GM12892 (cell line): ENCODE measurements at places on chromosomes 6 and 20.

DNA sequence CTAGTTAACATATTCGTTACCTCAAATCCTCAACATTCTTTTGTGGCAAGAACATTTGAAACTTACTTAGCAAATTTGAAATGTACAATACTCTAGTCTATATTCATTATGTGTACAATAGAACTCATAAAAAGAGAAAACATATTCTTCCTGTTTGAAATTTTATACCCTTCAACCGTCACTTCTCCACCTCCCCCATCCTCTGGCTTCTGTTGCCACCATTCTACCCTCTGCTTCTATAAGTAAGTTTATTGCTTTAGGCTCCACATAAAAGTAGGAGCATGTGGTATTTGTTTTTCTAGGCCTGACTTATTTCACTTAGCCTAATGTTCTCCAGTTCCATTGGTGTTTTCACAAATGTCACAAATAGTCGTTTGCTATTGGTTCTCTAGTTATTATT is 205.3 kb downstream of the TENT5A start:
- DNase-seq = no peak

GRCh38 chr20:52524861-52525260 is 333.3 kb upstream of the ZFP64 start:
- no peak for DNase-seq

DNA sequence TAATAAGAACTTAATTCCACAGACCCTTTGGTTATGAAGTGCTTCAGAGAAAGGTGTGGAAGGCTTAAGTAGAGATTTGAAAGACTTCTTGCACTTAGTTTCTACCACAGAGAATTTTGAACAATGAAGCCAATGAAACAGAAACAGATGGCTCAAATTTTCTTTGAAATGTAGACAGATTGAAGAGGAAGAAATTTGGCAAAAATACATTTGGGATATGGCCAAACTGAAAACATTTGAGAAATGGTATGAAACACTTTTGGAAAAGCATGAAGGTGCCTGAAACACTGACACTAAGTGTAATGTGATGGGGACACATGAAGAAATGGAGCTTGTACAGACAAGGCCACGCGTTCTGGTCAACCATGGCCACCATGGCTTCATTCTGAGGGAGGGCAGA is 272.4 kb upstream of the EXOC2 start:
- DNase-seq = no peak

DNA sequence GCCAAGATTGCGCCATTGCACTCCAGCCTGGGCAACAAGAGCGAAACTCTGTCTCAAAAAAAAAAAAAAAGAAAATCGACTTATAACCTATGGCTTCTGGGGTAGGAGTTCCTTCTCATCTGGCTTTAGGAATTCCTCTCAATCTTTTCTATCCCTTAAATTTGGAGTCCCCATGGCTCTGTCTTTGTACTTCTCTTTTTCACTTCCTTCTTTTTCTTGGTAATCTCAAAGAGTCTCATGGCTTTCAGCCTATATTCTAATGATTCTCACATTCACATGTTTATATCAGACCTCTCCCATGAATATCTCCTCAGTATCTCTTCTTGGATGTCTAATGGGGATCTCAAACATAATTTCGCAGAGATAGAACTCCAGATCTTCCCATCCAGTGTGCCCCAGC is 42.8 kb upstream of the RALGAPA2 start:
- no peak for DNase-seq

DNA sequence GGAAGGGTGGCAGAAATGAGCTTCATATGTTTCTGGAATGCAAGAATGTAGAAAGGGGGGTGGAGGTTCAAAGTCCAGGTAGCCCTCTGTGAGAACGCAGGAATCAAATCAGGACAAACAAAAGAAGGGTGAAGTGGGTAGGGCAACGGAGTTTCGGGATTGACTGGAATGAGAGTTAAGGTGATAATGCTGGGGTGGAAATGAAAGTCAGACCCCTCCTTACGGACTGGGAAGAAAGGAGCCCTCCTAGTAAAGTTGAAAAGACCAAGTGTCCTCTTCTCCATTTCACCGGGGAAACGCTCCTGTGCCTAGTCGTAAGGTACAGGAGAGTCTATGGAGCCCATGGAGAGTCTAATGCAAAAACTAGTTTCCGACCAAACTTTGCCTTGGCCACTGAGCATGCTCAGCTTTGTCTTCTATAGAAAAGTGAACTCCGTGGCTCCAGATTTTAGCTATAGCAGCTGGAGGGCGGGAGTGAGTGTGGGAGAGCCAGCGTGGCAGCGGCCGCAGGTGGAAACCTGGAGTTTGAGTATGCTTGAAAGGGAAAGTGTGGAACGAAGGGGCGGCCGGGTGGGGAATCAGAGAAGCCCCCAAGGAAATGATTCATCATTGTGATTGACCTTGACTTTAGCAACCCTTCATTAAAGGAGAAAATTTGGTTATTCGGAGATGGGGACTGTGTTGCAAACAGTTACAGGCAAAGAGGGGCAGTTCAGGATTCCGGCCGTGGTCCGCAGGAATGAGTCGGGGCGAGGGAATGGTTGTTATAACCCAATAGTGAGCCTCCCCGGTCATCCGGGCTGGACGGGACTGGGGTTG is 1.3 kb upstream of the LRRC1 start:
- DNase-seq = no peak

GRCh38 chr6:17780061-17780460 is 73.3 kb upstream of the NUP153 start:
- DNase-seq = no peak

GRCh38 chr20:34539756-34540155 is 18.8 kb upstream of the MAP1LC3A start:
- no peak for DNase-seq

DNA sequence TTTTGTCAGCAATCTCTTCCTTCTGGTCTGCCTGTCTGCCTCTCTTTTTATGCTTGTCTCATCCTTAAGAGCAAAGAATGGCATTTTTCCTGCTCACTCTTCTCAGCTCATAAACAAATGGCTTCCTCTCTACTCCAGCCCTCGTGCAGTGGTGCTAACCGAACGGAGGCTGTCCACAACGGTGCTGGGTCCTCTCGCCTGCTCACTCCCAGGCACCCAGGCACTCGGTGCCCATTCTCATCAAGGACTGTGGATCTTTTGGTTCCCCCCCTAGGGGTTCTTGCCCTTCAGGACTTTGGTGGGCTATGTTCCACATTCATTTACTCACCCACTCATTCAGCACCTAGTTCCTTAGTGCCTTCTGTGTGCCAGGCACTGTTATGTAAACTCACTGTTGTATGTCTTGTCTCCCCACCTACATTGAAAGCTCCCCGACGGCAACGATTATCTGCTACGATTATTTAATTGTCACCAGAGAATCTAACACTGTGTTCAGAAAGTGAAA is 113.9 kb downstream of the FYN start:
- DNase-seq = no peak

DNA sequence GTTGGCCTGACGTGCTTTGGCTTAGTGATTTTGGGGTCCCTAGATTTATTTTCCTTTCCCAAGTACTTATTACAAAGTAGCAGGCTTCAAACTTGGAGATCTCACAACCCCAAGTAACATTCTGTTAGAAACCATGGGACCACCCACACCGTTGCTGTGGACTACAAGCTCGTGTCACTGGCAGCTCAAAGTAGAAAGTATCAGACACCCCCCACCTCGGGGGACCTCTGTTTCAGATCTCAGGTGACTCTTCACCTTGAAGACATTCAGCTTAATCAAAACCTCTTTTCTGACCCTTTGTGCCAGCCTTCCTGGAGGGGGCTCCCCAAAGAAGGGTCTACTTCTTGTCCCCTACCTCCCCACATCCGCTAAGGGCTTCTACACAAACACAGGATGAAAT is 15.7 kb upstream of the MYT1 start:
- no peak for DNase-seq

DNA sequence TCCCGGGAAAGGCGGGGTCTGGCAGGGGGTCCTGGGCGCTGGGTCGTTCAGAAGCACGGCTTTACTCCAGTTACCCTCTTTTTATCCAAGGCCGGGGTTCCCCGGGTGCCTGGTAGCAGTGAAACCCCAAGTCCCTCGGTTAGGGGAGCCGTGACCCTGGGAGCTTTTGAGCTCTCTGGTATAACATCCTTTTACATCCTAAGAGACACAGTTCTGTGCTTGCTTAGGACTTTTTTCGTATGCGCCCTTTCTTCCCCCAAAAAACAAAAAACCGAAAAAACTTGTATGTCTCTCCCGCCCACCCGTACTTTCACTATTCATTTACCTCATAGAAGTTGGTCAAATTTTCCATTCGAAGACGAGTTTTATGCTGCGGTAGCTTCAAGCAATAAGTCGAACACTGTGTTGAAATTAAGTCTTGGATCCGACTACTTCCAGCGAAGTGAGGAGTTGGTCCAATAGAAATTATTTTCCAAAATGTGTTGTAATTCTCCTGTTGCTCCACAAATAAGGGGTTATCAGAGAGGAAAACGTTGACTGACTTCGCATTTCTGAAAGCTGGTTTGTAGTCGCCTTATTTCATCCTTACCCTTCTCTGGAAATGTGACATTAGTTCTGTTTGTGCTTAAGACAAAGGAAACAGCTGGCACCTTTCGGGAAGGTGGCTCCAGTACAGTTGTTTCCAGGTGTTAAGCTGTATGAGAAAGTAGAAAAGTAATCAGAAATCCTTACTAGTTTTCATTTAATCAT is 816 bp upstream of the MAN1A1 start:
- peak; percentile 15 for DNase-seq

DNA sequence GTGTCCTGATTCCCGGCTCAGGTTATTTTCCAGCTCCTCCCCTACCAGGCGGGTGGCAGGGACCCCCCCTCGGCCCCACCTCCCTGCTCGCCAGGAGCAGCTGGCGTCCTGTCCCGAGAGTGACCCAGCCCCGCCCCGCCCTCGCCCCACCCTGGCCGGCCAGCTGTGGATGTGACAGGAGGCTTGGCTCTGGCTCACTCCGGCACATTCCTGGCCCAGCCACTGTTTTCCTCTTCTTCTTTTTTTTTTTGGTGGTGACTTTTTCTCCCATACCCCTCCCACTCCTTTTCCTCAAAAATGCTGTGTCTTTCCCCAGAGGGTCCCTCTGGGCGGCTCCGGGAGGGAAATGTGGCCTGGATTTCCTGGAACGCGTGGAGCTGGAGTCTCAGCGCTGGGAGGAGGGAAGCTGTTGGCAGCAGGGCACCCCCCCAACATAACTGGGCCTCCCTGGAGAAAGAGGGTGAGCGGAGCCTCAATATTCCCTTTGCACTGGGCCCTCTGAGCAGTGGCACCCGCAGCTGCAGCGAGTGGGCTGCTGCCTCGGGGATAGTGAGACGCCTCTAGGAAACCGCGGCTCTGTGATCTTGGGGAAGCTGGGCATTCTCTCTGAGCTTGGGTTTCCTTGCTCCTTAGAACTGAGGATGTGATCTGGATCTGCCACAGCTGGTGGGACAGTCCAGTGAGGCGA is 28.3 kb upstream of the CSNK2A1 start:
- no peak for DNase-seq

- no peak for DNase-seq
These were observed 1.4 kb upstream of the CEP43 start for GRCh38 chr6:166997768-166998255.

DNA sequence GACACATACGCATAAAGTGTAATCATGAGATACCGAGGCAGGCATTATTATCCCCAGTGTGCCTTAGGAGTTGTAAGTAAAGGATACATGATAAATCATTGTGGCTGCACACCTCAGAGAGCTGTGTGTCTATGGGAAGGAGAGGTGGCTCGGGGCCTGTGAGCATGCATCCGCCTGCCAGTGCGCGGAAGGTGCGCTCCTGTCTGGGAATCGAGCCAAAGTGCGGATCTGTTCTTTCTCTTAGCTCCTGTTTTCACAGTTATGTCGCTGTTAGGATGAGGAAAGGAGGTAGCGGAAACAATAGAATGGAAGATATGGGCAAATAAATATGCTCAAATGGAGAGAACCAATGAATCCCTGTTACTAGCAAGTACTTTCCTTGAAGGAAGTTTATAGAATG is 98.0 kb downstream of the ANKRD6 start:
- DNase-seq = no peak

- no peak for DNase-seq
These were observed 103.8 kb downstream of the RALGAPA2 start for GRCh38 chr20:20608641-20609040.

DNA sequence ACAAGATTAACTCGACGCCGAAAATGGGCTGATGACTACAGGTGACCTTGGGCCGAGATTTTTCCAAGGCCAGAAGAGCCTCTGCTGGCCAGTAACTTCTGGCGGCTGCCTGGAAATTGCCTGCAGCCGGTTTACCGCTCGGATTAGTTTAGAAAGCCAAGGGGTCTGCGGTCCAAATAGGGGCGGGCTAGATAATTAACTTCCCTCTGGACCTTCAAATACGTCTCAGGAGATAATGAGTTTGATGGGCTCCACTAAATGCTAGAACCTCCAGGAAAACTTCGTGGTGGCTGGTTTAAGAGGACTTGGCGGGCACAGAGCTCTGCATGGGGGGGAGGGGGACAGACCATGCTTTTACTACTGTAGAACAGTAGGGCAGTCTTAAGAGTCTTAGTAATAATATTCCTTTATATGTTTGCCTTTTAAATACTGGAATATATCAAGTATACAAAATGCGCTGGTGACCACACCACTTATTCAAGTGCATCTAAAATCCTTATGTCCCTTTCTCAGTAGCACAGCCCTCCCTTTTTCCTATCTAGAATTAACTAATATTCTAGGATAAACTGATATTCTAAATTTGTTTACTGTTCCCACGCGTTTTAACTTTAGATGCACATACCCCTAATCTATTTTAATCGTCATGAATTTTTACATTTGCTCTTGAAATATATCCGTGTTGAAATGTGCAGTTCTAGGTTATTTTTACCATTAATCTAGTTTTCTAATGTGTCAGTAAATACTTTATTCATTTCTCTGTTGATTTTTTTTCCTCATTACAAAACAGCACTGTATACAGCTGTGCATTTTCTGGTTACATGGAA is 107.5 kb upstream of the PRSS16 start:
- no peak for DNase-seq

GRCh38 chr6:10478187-10479040 is 42.7 kb upstream of the GCNT2 start:
- DNase-seq = no peak

DNA sequence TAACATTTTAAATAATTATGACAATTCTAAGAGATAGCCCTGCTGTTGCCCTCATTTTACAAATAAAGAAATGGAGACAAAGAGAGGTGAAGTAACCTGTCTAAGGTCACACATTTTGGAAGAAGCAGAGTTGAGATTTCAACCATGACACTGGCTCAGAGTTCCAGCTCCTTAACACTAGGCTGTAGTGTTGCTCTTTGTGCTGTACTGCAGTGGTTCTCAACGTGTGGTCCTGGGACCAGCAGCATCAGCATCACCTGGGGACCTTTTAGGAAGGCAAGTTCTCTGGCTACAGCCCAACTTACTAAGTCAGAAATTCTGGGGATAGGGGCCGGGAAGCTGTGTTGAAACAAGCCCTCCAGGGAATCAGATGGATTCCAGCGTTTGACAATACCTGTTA is 62.4 kb upstream of the FERMT1 start:
- no peak for DNase-seq

- DNase-seq = no peak
These were observed 31.8 kb downstream of the GFOD1 start for GRCh38 chr6:13455552-13455966.

DNA sequence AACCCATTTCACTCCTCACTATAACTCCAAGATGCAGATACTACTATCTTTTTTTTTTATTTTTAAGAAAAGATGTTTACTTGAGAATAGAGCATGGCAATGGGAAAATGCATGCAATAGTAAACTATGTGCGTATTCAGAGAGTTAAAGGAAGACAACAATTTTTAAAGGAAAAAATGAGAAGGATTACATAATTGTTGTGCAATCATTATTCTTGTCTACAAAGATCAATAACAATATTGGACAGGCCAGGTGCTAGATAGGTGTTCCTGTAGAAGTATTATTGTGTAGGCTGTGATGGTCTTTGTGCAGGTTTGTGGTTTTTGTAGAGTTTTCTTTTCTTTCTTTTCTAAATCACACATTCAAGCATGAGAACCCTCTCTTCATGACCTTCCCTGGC is 20.6 kb downstream of the CYP39A1 start:
- DNase-seq = no peak

- no peak for DNase-seq
These were observed 4.3 kb downstream of the MMP24OS start for GRCh38 chr20:35273449-35274171.
